Muscle of leg (tissue), 16 donors: ENCODE measurements at places on chromosomes 4 and X. TPM values are rescaled to one million over a fixed set of nuclear protein-coding genes. Genes with fewer than 3 reads are reported as not detected.

- DNase-seq = no peak
Measured at GRCh38 chr4:42715807-42716482, 59.0 kb upstream of the ATP8A1 start.

DNA sequence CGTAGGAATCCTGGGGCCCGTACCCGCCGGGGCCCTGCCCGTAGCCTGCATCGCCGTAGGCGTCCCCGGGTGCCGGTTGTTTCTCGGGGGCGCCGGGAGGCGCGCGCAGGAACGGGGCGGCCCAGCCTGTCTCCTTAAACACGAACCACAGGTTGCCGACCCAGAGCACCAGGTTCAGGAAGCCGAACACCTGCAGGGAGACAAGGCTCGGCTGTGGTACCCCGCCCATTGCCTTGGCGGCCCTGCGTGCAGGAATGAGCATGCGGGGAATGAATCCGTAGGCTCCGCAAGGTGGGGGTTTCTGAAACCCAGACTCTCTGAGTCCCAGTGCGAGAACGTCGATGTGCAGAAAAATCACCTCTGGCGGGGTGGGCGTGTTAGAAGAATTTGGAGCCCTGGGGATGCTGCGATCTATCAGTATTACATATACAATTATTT is 5.4 kb upstream of the PRICKLE3 start:
- DNase-seq = no peak

GRCh38 chrX:12002876-12003275 is 135.4 kb upstream of the FRMPD4 start:
- DNase-seq = no peak

DNA sequence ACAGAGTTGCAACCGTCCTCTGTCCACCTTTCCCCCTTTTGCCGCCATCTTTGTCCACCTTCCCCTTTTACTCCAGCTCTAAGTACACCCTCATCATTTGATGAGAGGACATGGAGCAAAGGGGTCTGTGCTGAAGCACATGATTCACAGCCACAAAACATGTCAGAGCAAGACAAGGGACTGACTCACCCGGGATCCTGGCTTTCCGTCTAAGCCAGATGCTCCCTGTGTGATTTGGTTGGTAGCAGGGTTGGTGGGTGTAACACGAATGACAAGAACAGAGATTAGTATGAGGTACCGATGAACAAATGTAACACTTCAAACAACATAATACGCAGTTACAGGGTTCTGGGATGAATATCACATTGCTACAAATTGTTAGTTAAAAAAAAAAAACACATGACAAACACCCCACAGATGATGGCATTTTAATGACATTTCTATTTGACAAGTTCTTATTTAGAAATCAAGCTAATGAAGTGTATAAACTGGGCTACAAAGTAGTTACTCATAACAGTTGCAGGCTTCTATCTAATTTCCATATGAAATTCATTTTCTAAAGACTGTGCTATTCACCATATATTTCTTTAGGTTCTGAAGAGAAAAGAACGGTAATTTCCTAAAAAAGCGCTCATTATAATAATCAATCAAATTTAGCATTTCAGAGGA is 71.4 kb upstream of the ETNPPL start:
- DNase-seq = no peak

Gene ASB5
- 59.4 TPM for polyA plus RNA-seq
